ENCODE measurements at places on chromosomes 7 and 10.
A peak's percentile ranks its signal among the peaks of the same experiment; 100 is the strongest.

GRCh38 chr10:8575620-8576019 is 521.1 kb downstream of the GATA3 start:
- no peak for DNase-seq

DNA sequence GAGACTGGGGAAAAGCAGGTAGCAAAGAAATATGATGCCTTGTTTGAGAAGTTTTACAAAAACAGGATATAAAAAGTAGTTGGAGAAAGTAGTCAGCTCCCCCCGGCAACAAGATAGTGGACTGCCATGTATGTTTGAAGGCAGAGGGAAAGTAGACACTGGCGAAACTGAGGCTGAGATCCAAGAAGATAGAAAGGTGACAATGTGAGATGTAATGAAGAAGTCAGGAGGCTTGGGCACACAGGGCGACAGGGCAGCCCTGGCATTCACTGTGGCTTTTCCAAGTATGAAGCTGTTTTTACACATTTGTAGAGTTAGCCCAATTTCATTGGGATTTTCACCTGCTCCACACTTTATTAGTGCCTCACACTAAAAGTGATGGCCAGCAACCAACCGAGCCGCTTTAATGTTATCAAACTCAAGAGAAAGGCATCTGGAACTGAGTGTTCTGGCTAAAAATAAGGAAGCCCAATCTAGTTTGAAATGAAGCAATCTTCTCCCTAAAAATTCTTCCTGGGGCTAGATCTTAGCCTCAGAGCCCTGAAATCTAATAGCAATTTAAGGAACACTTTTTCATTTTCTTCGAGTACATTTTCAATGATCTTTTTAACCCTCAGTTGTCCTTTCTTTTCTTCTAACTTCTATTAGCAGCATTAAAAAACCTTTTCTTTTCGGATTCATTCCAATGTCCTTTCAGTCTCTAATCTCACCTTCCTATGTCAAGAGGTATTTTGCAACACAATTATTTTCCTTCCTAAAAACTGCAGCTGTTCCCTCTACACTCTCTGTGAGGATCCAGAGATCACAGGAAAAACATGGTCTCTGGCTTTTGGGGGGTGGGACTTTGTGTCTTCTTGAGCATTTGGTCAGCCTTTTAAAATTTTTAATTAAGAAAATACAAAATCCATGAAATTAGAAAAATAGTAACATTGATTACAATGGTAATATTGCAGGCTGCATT is 108.0 kb downstream of the RNLS start:
- no peak for DNase-seq

- DNase-seq, result no peak
These were observed 57.8 kb downstream of the ZRANB1 start for GRCh38 chr10:124999433-125000365.

GRCh38 chr7:27434756-27435400 is 192.3 kb downstream of the EVX1 start:
- no peak for DNase-seq

- DNase-seq, result peak; percentile 72
These were observed 29.5 kb downstream of the PLEKHA8 start for GRCh38 chr7:30057741-30058140.

DNA sequence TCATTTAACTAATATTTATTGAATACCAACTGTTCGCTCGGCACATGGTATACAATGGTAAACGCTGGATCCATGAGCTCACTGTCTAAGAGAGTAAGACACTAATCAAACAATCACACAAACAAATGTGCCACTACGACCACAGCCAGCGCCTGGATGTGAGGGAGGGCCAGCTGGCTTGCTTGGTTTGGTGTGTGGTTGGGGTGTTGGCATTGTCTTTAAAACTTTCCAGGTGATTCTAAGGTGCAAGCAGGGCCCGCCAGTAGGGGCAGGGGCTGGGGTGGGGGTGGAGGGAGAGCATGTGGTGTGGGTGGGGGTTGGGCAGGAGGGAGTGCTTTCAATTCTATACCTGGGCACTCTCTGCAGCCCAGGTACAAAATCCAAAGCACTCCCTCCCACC is 31.6 kb downstream of the ADRA2A start:
- DNase-seq, result peak; percentile 29

GRCh38 chr7:51062222-51062987 is 254.2 kb downstream of the COBL start:
- no peak for DNase-seq

- no peak for DNase-seq
These were observed 83.5 kb upstream of the DDC start for GRCh38 chr7:50648570-50649169.

DNA sequence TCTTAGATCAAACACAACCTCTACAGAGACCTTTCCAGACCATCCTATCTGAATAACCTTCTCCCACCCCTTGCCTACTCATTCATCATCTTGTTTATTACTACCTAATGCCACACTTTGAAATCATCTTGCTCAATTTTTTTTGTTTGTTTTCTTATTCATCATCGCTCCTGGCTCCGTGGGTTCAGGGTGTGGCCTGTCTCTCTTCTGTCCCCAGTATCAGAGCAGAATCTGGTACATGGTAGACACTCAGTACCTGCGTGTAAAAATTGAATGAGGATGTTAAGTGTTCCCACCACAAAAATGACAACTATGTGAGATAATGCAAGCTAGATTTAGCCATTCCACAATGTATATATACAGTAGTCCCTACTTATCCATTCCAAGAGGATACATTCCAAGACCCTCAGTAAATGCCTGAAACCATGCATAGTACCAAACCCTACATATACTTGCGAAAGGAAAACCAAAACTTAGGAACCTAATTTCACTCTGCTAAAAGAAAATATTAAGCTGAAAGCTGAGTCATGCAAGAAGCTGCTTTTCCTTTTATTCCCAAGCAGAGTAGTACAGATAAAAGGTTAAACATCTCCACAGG is 72.1 kb upstream of the SEC61G start:
- no peak for DNase-seq

GRCh38 chr10:19964625-19965024 is 148.4 kb downstream of the PLXDC2 start:
- DNase-seq, result no peak
